ENCODE measurements at places on chromosomes 16 and 17.

GRCh38 chr17:41647038-41647813 is 22.9 kb upstream of the KRT17 start:
- DNase-seq: no peak

- DNase-seq: no peak
These were observed 3.8 kb downstream of the PRR29 start for GRCh38 chr17:64001763-64002529.

DNA sequence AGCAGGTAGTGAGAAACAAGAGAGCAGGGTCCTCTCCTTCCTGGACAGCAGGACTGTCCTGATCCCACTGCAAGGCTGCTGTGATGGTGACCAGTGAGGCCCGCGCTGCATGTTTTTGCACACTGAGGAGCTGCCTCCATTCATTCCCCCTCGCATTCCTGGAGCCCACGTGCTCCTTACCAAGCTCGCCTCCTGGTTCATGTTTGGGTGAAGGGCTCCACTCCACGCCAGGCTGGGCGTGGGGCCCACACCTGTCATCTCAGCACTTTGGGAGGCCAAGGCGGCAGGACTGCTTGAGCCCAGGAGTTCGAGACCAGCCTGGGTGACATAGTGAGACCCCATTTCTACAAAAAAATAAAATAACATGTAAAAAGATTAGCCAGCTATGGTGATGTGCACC is 15.4 kb upstream of the FASN start:
- DNase-seq: no peak

- DNase-seq: no peak
These were observed 31.8 kb downstream of the PRKCB start for GRCh38 chr16:23867566-23867965.

GRCh38 chr16:11410376-11411058 is 65.3 kb downstream of the RMI2 start:
- no peak for DNase-seq

All from stimulated activated CD4-positive, alpha-beta T cell treated with anti-CD3 and anti-CD28 coated beads, Interleukin-12 subunit alpha, Interleukin-12 subunit beta, amount 100 ng/mL, for 24 hours (primary cell).